ENCODE measurements at places on chromosomes 16 and 17. TPM values are rescaled to one million over a fixed set of nuclear protein-coding genes. Genes with fewer than 3 reads are reported as not detected.

DNA sequence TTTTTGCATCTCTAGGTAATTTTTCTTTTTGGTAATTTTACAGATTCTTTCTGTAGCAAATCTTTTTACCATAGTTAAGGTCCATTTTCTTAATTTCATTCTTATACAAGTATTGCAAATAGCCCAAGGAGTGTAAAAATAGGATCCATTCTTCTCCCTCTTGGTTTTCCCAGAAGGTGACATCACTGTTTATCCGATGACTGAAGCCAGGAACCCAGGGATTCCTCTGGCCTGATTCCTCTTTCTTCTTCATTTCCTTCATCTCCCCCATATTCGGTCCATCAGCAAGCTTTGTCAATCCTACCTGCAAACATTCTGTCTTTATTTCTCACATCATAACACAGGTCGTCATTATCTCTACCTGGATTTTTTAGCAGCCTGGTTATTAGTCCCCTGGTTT is 5.3 kb downstream of the RBBP6 start:
- DNase-seq = no peak

GRCh38 chr16:66427036-66427860 is at the start of gene BEAN1:
Gene BEAN1 (plus strand): TSS chr16:66427295. CDS start chr16:66437677, 10,382 bp downstream.
- DNase-seq = no peak

- no peak for DNase-seq
These were observed 8.7 kb downstream of the CLEC19A start for GRCh38 chr16:19294156-19294649.

DNA sequence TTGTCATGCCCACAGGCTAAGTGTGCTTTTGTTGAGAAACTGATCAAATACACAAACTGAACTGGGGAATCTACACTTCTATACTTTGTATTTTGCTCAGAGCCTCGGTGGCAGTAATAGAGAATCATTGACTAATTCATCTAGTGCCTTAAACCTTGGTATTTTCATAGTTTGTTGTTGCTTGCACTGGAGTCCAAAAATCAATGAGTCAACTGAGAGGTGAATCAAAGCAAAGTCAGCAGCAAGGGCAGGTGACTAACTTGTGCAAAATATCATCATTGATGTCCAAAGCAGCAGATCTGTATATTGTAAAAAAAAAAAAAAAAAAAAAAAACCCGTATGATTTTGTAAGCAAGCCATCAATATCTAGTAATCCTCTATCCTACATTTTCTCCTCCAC is 296.4 kb downstream of the MAP2K6 start:
- DNase-seq = peak; percentile 84

DNA sequence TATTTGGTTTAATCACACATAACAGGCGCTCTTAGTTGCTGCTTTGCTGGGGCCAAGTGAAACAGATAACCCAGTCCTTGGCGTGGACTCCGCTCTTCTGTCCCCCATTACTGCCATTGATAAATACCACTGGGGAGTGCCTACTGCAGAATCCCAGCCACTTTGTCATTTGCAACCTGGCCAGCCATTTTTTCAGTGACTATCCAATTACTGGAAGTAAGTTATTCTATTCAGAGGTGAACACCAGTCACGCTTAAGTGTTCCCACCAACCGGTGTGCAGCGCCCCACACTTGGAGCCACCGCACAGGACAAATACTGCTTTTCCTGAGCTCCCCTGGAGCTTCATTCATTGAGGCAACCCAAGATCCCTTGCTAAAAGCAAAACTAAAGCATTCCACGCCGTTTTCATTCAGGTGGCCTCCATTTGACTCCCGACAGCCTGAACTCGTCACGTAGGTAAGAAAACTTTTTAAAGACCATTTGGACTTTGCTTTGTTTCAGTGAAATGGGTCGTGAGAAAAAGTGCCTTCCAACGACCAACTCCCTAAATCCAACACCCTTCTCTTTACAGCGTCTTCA is 1.8 kb downstream of the USP7 start:
- no peak for DNase-seq

DNA sequence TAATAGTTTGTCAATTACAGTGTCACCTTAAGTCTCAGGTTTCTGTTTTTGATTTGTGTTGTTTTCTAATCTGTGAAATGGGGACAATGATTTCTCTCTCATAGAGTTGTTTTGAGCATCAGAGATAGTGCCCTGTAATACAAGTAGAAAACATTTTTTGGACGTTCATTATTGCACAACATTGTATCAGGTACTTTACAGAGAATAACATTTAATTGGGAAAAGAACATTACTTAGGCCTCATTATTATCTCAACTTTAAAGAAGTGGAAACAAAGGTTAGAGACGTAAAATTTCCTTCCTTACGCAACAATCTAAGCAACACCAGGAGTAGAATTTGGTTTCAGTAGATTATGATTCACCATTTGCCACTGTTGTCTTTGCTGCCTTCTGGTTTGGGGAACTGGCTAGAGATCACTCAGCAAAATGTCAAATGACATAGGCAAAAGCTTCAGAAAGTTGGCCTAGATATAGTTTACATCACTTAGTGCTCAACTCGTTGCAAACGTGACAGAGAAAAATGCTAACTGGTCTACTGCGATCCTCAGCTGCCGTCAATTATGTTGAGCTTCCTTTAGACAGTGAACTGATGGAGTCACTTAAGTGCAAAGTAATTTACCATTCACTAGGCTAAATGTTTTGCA is 1026.8 kb downstream of the CDH11 start:
- peak; percentile 28 for DNase-seq

The KAT7 gene
- total RNA-seq = 21.0 TPM

- no peak for DNase-seq
These were observed 446.3 kb downstream of the SLC39A11 start for GRCh38 chr17:72646176-72646575.

The USP43 gene
- 10.3 TPM for total RNA-seq

DNA sequence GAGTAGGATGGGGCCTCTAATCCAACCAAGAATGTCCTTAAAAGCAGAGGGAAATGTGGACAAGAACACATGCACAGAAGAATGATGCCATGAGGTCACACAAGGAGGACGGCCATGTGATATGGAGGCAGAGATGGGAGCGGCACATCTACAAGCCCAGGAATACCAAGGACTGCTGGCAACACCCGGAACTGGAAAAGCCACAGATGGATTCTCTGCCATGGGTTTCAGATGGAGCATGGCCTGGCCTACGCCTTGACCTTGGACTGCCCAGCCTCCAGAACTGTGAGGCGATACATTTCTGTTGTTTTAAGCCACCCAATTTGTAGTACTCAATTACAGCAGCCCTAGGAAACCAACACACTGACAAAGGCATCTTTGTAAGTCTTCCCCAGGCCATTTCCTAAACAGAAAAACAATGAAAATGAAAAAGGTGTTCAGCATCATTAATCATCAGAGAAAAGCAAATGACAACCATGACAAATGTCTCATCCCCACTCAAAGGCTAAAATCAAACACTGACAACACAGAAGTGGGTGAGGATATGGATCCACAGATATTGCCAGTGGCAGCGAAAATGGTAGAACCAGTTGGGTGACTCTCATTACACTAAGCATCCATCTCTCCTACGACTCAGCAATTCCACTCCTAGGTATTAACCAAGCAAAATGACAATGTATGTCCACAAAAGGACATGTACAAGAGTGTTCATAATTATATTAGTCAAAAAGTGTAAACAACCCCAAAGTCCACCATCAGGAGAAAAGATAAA is 76.9 kb upstream of the CNEP1R1 start:
- no peak for DNase-seq

The TEX19 gene
- not detected for total RNA-seq

- DNase-seq = no peak
These were observed 21.2 kb upstream of the HAS3 start for GRCh38 chr16:69084289-69084688.

The RBFOX1 gene
- not detected for total RNA-seq

DNA sequence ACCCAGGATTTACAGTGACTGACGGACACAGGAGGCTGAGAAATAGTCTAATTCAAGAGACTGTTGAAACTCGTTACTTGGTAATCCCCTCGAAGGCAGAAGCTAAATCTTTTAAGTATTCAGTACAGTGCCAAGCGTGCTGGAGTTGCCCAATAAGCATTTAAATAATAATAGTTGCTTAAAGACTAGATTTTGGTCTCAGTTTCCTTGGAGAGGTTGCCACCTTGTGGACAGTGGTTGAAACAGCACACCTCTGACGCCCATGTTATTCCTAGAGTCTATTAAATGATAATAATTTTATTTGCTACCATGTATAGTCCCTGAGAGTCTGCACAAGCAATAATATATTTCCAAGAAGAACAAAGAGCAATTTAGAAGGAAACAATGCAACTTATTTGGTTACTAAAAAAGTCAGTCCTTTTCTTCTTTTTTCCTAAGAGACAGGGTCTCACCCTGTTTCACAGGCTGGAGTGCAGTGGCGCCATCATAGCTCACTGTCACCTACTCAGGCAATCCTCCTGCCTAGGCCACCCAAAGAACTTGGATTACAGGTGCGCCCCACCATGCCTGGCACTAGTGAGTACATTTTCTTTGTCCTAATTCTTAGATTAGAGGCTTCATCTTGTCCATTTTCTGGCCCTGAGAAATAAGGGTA is 138.0 kb upstream of the NUDT7 start:
- peak; percentile 57 for DNase-seq

The NATD1 gene
- 13.4 TPM for total RNA-seq

DNA sequence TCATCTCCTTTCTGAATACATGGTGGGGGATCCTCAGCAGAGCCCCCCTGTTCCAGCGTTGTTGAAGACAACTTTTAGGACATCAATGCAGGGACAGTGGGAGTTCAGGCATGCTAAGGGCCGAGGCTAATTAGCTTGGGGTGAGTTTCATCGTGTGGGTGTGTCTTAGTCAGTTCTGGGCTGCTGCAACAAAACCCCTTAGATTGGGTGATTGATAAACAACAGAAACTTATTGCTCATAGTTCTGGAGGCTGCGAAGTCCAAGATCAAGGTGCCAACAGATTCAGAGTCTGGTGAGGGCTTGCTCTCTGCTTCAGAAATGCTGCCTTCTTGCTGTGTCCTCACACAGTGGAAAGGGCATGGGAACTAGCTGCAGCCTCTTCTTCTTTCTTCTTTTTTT is 214.0 kb downstream of the NTN1 start:
- DNase-seq = no peak

GRCh38 chr16:80599466-80599865 is 58.7 kb downstream of the DYNLRB2 start:
- peak; percentile 38 for DNase-seq

DNA sequence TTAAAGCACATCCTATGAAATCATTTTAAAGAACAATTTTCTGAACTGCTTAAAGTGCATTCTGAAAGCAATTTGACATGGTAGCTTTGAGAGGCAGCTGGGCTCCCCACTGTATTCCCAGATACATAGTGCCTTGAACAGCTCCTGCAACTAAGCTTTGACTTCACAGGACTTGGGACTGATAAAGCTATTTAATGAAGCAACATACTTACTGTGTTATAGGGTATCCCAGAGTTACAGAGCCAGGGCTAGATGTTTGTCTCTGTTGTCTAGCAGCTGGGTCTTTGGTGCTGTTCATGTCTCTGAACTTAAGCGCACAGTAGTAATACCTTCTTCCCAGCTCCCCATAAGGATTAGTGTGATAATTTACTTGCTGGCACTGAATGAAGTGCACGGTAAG is 862 bp downstream of the ACSM1 start:
- no peak for DNase-seq

GRCh38 chr16:69768666-69769065 is 6.5 kb downstream of the WWP2 start:
- DNase-seq = no peak

GRCh38 chr16:12078405-12079280 is 102.1 kb downstream of the SNX29 start:
- DNase-seq = no peak

DNA sequence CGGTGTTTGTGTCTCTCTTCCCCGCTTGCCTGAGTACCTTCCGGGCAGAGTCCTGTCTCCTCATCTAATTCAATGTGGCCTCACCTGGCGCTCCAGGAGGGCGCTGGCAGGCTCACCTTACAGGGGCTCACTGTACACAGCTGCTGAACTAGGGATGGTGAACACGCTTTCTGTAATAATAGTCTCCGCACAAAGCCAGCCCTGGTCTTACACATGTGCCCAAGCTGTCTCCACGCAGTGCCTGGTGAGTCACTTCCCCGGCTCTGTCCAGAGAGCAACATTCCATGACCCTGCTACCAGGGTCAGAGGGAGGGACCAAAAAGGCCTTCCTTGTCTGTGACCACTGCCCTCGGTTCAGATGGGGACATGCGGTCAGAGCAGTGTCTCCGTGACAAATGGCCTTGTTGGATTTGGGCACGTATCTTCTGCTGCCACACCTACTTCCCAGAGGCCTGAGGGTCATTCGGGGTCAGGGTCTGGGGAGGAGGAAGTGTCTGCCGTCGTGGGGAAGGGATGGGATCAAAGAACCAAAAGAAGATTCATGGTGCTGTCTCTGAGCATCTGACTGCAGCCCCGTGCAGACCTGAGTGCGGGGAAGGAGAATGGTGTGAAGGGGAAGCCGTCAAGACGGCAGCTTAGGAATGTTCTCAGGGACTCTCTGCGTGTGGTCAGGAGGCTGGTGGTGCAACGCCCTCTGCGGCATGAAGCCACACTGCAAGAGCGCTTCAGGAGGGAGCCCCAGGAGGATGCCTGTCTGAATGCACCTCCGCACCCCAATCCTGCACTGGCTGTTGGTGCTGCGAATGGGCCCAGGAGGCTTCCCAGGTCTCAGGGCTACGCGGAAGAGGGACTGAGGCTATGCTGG is 68.8 kb downstream of the IL21R start:
- DNase-seq = peak; percentile 44

DNA sequence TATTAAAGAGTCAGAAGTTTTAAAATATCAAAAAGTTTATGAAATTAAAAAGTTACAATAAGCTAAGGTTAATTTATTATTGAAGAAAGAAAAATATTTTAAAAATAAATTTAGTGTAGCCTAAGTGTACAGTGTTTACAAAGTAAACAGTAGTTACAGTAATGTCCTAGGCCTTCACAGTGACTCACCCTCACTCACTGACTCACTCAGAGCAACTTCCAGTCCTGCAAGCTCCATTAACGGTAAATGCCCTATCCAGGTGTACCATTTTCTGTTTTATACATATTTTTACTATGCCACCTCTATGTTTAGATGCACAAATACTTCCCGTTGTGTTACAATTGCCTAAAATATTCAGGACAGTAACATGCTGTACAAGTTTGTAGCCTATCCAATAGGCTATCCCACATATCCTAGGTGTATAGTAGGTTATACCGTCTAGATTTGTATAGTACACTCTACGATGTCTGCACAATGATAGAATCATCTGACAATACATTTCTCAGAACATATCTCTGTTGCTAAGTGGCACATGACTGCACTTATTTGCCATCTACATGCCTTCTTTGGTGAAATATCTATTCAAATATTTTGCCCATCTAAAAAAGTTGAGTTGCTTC is 67.2 kb upstream of the WSB1 start:
- DNase-seq = peak; percentile 87

The ADAD2 gene
- total RNA-seq = 0.35 TPM

GRCh38 chr16:65323655-65324237 is 201.9 kb upstream of the CDH11 start:
- no peak for DNase-seq

GRCh38 chr17:7880076-7880868 is 8.3 kb upstream of the CHD3 start:
- no peak for DNase-seq

GRCh38 chr16:13436641-13437412 is 483.1 kb upstream of the ERCC4 start:
- peak; percentile 100 for DNase-seq
